ENCODE measurements at places on chromosomes 11 and 22.

DNA sequence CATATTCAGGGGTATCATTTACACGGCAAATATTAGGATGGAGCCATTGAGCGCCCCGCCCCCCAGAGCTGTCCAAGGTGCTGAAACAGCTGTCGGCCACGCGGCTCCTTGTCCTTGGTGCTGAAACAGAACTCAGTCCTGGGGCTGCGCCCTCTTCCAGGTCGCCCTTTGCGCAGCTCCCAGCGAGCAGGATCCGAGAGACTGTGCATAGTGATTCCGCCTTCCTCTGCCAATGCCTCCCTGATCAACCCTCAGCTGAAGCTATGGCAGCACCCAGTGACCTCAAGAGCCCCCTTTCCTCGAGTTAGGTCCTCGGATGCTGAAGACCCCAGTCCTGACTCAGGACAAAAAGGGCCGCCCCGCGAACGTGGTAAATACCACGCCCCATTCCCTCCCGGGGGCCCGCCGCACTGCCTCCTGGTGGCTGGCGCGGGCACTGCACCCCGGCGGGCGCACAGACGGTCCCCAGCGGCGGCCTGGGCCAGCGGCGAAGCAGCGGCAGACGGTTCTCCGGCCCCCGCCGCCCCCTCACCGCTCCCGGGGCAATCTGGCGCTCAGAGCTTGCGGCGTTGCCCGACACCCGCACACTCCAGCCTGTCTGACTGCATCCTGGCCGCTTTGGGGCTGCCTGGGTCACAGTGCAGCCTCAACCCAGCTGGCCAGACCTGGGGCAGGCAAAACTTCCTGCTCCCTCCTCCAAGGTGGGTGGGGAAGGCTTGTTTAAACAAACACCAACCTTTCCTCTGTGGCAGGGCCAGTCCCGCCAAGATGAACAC, 13.4 kb downstream of the SYT7 start:
- DNase-seq: peak; percentile 60

DNA sequence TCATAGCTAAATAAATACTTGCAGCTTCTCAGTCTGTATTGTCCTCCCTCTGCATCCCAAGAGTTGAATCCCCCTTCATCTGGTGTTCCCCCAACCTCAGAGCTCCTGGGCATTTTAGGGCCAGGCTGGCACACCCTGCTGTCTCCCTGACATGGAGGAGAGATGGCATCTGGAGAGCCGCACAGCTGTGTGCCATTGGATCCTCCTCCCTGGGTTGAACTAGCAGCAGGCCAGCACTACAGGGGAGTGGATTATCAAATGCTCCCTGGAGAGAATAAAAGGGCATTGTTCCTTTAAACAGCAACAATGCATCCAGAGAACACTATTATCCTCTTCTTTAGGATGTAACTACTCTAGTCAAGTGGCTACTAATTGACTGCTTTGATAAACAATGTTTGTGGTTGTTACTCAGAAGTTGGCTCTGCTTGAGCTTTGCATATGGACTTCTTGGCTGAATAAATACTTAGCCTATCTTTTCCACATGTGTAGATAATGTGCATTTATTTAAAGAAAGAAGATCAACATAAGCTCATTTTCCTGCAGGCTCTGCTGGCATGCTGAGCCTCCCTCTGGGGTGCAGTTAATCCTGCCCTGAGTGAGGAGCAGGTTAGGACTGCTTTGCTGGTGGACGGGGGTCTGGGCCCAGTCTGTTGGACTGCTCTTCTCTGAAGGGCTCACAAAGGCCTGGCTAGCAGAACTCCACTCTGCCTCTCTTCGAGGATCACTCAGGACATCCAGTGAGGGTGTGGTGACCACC, 897.2 kb downstream of the TBC1D22A start:
- no peak for DNase-seq

GRCh38 chr11:96213500-96213899, 129.5 kb downstream of the MAML2 start:
- no peak for DNase-seq

DNA sequence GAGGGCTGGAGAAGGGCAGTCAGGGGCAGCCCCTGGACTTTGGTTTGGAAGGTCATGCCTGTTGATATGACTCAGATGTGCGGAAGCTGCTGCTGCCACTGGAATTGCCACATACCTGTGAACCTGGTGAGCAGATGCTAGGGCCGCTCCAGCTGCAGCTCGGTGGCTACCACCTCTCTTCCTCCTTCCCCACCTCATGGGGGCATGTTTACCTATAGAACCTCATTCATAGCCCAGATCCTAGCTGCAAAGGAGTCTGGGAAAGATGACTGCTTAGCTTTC, 17.5 kb upstream of the TSPAN18 start:
- no peak for DNase-seq

GRCh38 chr22:19767427-19768341, 7.1 kb downstream of the TBX1 start:
- DNase-seq: no peak

GRCh38 chr22:42716649-42717127, 4.0 kb downstream of the A4GALT start:
- DNase-seq: no peak

DNA sequence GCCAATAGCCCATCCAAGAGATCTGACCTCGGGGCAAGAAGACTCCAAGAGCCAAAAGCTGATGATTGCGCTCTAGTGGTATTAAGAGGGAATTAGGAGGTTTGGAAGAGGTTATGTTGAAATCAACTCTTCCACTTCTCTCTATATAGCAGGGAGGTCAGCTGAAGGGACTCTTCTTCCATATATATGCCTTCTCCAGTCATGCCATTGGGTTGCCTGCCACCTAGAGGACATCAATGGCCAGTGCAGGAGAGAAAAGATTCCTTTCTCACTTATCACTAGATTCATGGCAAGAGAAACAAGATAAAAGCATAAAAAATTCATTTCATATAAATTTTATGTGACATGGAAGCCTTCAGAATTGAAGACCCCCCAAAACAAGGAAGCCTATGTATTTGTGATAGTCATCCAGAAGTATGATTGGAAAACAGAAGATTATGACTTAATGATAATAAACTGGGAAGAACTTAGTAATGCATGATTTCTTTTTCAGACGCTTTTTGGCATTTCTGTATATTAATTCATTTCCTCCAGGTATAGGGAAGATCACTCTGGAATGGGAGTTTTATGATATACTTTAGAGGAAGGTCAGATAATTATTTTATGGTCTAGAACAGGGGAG, 435.1 kb upstream of the DDI1 start:
- no peak for DNase-seq

GRCh38 chr22:49331223-49331815, 496.4 kb downstream of the BRD1 start:
- no peak for DNase-seq

GRCh38 chr11:22703591-22703990, 37.2 kb downstream of the GAS2 start:
- no peak for DNase-seq

DNA sequence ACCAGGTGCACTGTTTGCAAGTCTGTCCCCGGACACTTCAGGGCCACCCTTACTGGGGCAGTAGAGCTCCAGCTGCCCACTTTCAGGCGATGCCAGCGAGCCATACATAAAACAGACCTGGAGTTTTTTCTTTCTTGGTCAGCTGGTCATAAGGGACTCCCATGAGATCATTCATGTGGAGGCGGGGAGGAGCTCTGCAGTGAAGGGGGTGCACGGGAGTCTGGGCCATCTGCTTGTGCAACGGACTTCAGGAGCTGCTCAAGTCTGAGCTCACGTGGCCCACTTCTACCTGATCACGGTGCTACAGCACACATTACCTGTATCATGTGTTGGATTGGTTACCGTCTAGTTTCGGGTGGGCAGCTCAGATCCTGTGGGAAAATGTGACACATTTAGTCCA, 9.2 kb upstream of the MRGPRF start:
- no peak for DNase-seq

GRCh38 chr11:87437844-87438223, 400.1 kb downstream of the TMEM135 start:
- DNase-seq: no peak

- no peak for DNase-seq
These were observed 44.6 kb downstream of the FAM168A start for GRCh38 chr11:73553266-73553665.

DNA sequence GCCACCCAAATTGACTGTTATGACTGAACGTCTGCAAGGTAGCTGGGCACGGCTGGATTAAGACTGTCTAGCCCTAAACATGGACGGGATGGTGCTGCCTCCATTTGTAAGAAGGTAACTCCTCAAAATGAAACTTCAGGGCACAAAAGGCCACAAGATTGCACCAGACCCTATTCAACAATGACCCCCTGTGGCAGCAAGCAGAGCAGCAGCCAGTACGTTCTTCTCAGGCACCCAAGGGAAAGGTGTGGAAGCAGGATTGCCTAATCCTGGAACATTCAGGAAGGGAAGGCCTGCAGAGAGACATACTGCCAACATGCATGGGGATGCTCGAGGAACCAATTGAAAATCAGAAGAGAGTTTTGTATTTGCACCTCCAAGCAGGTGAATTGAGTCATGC, 4.5 kb upstream of the TBX10 start:
- no peak for DNase-seq

DNA sequence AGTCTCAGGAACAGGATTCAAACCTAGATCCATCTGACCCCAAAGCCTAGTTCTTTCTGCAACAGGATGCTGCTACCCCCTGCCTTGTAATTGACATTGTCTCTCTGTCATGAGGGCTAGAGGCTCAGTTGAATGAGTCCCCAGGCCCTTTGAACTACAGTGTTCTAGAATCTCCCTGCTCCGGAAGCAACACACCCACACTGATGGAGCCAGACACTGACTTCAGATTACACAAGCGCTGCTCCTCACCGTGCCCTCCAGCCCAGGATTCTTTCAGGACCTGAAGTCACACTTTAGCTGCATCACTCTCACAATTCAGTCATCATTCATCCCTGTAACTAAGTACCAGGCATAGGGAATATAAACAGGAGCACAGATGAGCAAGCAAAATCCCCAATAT, 69.6 kb downstream of the RAB30 start:
- no peak for DNase-seq

Data from effector CD8-positive, alpha-beta T cell (primary cell).